ENCODE measurements at places on chromosomes 13 and 19. TPM values are rescaled to one million over a fixed set of nuclear protein-coding genes. Genes with fewer than 3 reads are reported as not detected.

The ZNF69 gene
- 2.6 TPM for total RNA-seq

The ZNF492 gene
- not detected for total RNA-seq

The PSG7 gene
- total RNA-seq = not detected

The EID2B gene
- total RNA-seq = 6.4 TPM

The ZNF880 gene
- total RNA-seq = 8.7 TPM

- no peaks in the 10 kb centered on the region for H3K27me3 ChIP-seq
- no peak for DNase-seq
- no peaks in the 10 kb centered on the region for H3K4me1 ChIP-seq
- H3K27ac ChIP-seq = no peak overlapping the region
- H3K36me3 ChIP-seq = peaks cover 60% of the 10 kb centered on the region
- H3K4me3 ChIP-seq = no peak overlapping the region
These were observed 9.3 kb downstream of the ZNF780A start for GRCh38 chr19:40081411-40081810.

- peaks cover 31% of the 10 kb centered on the region for H3K36me3 ChIP-seq
- DNase-seq = no peak
- no peak overlapping the region for H3K4me3 ChIP-seq
- H3K4me1 ChIP-seq = no peaks in the 10 kb centered on the region
These were observed 55.4 kb downstream of the DPF1 start for GRCh38 chr19:38168637-38169036.

- no peak overlapping the region for H3K27ac ChIP-seq
- H3K36me3 ChIP-seq = no peaks in the 10 kb centered on the region
- H3K4me3 ChIP-seq = no peak overlapping the region
- H3K4me1 ChIP-seq = no peaks in the 10 kb centered on the region
These were observed 2020.1 kb upstream of the PCDH20 start for GRCh38 chr13:63435667-63436324.

GRCh38 chr19:2376784-2377519 is 16.9 kb downstream of the TMPRSS9 start:
- H3K4me3 ChIP-seq = no peak overlapping the region
- no peaks in the 10 kb centered on the region for H3K27me3 ChIP-seq
- no peaks in the 10 kb centered on the region for H3K36me3 ChIP-seq
- DNase-seq = no peak

- H3K27ac ChIP-seq = no peak overlapping the region
- H3K36me3 ChIP-seq = no peaks in the 10 kb centered on the region
- no peak overlapping the region for H3K4me3 ChIP-seq
These were observed 248.0 kb downstream of the KCTD12 start for GRCh38 chr13:76638181-76638580.

DNA sequence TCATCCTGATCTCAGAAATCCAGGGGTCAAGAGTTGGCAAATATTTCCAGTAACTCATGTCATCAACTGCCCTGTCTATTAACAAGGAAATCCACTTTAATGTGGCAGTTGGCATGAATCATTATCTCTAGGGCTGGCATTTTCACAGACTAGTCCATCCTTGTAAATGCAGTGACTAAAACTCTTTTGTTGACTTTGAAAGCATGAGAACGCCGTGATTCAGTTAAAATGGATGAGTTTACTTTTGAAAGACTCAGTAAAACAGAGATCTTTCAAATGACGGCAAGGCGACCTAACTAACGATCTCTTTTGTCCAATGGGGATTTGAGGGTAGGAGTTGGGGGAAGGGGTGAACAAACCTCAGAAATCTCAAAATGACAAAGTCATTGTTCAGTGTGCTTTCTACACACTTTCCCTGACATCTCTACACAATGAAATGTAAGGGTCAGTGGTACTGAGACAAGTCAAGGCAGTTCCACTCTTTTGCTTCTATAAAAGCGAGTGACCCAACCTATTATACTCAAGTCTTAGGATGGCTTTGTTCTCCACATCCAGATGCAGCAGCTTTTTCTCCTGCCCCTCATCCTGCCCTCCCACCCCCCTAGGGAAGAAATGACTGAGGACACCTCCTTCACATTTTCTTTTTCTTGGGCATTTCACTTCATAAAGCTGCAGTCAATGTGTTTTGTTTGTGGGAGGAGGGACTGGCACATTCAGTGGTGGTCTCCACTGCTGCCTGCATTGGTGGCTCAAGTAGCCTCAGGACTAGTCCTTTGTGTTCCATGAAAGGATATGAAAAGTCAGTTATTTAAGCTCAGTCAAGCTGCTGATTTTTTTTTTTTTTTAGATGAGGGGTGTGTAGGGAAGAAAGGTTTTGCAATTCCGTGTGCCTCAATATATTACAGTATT is 200.5 kb downstream of the ABCC4 start:
- DNase-seq = peak; percentile 80
- peak overlapping the region; percentile 94 for H3K27ac ChIP-seq
- H3K36me3 ChIP-seq = no peaks in the 10 kb centered on the region
- H3K27me3 ChIP-seq = no peaks in the 10 kb centered on the region
- peaks cover 31% of the 10 kb centered on the region for H3K4me1 ChIP-seq

DNA sequence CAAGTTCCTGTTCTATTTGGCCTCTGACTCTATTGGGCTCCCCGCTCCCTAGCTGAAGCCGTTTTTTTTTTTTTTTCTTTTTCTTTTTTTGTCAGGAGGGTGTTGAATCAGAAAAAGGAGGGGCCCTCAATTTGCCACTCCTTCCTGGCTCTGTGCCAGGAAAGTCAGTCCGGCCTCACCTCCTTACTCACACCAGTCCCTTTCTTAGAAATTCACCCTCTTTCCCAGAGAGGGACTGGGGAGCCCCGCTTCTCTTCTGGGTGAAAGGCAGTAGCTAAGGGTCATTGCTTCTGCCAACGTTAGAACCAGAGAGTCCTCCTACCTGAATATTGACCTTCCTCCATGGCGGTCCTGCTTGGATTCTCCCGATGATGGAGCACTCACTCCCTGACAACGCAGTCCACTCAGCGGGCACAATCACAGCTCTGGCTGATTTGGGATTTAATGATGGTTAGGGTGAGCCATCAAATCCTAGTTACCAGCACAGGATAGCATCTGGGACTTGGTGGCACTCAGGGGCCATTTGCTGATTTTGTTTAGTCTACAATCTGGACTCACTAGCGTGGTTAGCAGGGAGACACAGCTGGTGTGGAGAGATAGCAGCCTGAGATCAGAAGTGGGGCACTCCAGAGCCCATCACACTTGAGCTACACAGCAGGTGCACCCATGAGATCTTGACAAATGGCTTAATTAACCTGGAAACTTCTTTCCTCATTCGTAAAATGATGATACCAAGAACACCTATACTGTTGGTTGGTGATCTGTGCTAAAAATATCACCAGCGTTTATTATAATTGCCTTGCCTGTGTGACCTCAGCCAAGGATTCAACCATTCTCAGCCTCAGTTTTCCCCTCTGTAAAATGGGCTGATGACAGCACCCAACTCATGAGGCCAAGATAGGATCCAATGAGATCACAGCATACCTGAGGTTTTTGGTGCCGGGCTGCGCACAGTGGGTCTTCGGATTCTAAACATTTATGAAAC is 2.2 kb downstream of the FCER2 start:
- H3K36me3 ChIP-seq = no peaks in the 10 kb centered on the region
- DNase-seq = no peak

GRCh38 chr19:45162608-45163143 is 1.9 kb upstream of the NKPD1 start:
- peaks cover 6% of the 10 kb centered on the region for H3K27me3 ChIP-seq
- no peak overlapping the region for H3K27ac ChIP-seq
- no peak for DNase-seq
- no peaks in the 10 kb centered on the region for H3K36me3 ChIP-seq

- H3K4me3 ChIP-seq = no peak overlapping the region
- peaks cover 21% of the 10 kb centered on the region for H3K36me3 ChIP-seq
- no peaks in the 10 kb centered on the region for H3K4me1 ChIP-seq
- no peak for DNase-seq
- no peak overlapping the region for H3K27ac ChIP-seq
These were observed 4.6 kb upstream of the LPAR2 start for GRCh38 chr19:19632661-19633060.

- no peak overlapping the region for H3K4me3 ChIP-seq
- no peaks in the 10 kb centered on the region for H3K27me3 ChIP-seq
- no peaks in the 10 kb centered on the region for H3K4me1 ChIP-seq
- H3K36me3 ChIP-seq = no peaks in the 10 kb centered on the region
- no peak overlapping the region for H3K27ac ChIP-seq
- DNase-seq = no peak
These were observed 65.6 kb downstream of the WASF3 start for GRCh38 chr13:26623125-26623524.

DNA sequence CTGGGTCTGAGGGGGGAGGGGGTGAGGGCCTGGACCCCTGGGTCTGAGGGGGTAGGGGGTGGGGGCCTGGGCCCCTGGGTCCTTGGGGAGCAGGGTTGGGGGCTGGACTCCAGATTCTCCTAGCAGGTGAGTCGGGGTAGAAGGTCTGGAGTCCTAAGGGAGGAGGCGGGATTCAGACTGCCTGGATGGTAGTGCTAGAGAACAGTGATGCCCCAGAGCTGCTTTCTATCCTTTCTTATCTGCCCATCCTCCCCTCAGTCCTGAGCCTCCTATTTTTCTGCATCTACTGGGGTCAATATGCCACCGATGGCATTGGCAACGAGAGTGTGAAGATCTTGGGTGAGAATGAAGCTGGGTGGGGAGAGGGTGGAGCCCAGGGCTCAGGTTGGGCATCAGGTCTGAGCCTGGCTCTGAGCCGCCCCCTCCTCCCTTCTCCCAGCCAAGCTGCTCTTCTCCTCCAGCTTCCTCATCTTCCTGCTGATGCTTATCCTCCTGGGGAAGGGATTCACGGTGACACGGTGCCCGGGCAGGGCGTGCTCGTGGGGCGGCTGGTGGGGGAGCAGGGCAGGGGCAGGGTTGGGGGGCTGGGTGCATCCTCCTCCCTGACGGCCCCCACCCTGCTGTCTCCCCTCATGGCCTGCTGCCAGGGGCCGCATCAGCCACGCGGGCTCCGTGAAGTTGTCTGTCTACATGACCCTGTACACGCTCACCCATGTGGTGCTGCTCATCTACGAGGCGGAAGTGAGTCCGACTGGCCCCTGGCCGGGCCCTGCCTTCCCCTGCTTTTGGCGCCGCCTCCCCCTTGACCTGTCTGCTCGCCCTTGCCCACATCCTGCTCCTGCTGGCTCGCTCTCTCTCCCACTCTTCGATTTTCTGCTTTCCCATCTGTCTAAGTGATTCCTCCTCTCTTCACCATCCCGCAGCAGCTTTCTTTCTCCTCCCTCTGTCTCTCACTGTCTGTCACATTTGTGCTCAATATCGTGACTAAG is 3.4 kb downstream of the TMEM145 start:
- no peak for DNase-seq
- H3K4me3 ChIP-seq = no peak overlapping the region
- no peaks in the 10 kb centered on the region for H3K36me3 ChIP-seq
- no peak overlapping the region for H3K27ac ChIP-seq

DNA sequence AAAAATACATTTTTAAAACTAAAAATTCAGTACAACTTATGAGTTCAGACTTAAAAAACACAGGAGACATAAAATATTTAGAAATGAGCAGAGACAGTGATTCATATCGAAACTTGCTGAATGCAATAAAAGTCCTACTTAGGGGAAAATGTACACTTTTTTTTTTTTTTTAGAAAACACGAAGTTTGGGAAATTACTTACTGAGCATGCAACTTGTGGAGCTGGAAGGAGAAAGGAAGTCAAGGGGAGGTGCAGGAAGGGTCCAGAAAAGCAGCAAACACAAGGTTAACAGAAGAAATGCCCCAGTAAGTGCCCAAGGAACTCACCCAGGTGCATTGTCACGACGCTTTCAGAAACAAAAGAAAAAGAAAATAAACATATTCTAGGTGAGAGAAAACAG is 18.6 kb upstream of the LAIR1 start:
- no peak for DNase-seq
- H3K27ac ChIP-seq = no peak overlapping the region
- no peak overlapping the region for H3K4me3 ChIP-seq
- no peaks in the 10 kb centered on the region for H3K36me3 ChIP-seq

DNA sequence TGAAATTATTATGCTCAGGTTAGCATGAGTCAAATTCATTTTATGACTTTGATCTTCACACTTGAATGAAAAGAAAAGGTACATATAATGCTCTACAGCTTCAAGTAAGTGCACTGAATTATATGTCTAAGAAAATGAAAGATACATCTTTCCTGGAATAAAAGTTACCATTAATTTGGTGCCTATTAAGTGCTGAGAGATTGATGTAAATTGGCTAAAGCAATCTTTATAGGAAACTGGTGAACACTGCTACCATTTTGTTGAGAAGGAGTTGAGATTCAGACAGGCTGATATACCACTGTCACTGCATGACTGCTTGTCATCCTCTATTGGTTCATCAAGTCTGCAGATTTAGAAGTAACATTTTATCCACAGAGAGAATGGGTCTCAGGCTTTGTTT is 416.8 kb upstream of the SPRY2 start:
- DNase-seq = no peak
- H3K4me1 ChIP-seq = no peaks in the 10 kb centered on the region

- H3K27me3 ChIP-seq = no peaks in the 10 kb centered on the region
- H3K4me1 ChIP-seq = no peaks in the 10 kb centered on the region
These were observed 11.6 kb downstream of the REXO1 start for GRCh38 chr19:1836458-1837221.

Data from SJSA1 (cell line).